ENCODE measurements at places on chromosomes 13 and 19.

- no peak for DNase-seq
Observed at GRCh38 chr13:103328899-103329298, 262.7 kb upstream of the SLC10A2 start.

DNA sequence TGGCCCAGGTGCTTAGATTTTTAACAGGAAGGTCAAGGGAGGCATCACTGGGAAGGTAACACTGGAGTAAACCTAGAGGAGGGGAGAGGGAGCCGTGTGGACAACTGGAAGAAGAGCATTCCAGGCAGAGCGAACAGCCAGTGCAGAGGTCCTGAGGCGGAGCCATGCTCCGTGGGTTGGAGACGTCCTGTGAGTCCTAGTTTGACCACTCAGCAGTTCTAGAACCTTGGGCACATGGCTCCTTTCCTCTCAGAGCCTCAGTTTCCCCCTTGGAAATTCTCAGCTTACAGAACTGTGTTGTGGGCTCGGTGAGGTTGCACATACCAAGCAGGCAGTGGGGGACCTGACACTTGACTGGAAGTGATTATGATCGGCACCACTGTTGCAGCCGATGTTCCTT is 130.9 kb downstream of the DPF1 start:
- DNase-seq: no peak

DNA sequence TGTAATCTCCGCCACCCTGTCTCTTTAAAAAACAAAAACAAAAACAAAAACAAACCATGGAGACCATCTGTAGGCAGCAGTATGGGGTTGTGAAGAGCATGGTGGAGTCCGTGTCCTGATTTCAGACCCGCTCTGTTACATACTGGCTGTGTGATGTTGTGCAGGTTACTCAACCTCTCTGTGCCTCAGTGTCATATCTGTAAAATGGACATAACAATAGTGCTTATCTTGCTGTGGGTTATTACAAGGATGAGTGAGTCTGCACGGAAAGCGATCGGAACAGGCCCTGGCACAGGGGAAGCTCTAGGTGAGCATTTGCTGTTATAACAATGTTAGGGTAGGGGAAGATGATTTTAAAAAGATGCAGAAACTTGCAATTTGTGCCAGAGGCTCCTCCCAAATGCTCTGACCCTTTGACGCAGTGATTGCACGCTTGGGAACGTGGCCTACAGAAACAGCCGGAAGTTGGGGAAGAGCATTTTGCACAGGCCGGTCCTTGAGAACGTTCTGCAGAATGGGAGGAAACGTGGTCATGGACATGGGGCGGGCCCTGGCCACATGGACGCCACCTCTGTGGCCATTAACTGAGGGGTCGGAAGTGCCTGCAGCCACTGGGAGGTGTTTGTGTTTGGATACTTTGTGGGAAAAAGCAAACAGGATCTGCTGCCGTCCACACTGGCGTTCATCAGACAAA is 15.7 kb upstream of the SELENOW start:
- DNase-seq: no peak

DNA sequence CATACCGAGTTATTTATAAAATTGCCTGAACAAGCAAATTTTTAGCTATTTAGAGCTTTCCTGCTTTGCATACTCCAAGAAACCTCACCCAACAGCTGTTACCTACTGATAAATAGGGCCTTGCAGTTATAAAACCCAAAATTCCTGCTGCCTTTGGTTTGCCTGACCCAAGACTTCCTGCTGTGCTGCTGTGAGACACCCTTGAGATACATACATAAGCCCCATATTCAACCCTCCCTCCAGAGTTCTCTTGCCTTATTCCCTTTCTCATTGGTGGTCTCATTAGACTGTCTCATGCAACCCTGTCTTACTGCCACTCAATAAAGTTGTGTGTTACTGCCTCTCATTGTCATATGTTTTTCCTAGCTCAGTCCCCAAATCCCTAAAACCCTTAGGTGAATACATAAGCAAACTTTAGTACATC is 677.6 kb downstream of the UQCRFS1 start:
- DNase-seq: no peak

GRCh38 chr13:94758436-94758960 is 46.2 kb upstream of the SOX21 start:
- no peak for DNase-seq

DNA sequence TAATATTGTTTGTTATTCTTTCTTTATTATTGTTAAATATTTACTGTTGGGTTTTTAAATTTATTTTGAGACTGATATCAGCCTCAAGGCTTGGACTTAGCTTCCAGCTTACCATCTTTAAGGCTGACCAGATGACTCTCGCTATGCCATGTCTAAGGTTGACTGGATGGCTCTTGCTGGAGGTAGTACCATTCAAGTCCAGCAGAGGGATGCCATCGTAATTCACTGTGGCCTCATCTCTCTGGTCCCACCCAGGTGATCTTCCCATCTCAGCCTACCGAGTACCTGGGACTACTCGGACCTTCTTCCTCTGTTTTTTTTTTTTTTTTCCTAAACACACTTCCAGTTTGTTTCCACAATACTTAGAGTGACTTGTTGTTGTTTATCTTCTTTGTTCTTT is 41.7 kb upstream of the ZNF91 start:
- peak; percentile 9 for DNase-seq

GRCh38 chr13:97332742-97333141 is 101.2 kb upstream of the RAP2A start:
- no peak for DNase-seq

DNA sequence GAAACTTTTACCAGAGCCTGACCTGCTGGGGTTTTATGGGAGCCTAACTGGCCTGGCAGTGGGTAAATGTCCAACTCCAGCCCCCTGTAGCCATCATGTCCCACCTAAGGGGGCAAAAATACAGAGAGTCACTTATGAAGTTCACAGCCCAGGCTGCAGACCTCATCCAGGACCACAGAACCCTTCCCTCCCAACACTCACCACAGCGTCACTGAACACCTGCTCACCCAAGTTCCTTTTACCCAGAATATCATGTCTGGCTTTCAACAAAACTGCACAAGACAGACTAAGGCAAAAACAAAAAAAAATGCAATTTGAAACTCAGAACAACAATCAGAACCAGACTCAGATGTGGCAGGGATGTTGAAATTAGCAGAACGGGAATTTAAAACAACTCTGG is 6.4 kb downstream of the CEACAM3 start:
- DNase-seq: no peak

- DNase-seq: peak; percentile 76
Observed at GRCh38 chr13:26062853-26063444, 11.1 kb upstream of the SHISA2 start.

GRCh38 chr19:498977-499623 is 2.8 kb downstream of the MADCAM1 start:
- no peak for DNase-seq

DNA sequence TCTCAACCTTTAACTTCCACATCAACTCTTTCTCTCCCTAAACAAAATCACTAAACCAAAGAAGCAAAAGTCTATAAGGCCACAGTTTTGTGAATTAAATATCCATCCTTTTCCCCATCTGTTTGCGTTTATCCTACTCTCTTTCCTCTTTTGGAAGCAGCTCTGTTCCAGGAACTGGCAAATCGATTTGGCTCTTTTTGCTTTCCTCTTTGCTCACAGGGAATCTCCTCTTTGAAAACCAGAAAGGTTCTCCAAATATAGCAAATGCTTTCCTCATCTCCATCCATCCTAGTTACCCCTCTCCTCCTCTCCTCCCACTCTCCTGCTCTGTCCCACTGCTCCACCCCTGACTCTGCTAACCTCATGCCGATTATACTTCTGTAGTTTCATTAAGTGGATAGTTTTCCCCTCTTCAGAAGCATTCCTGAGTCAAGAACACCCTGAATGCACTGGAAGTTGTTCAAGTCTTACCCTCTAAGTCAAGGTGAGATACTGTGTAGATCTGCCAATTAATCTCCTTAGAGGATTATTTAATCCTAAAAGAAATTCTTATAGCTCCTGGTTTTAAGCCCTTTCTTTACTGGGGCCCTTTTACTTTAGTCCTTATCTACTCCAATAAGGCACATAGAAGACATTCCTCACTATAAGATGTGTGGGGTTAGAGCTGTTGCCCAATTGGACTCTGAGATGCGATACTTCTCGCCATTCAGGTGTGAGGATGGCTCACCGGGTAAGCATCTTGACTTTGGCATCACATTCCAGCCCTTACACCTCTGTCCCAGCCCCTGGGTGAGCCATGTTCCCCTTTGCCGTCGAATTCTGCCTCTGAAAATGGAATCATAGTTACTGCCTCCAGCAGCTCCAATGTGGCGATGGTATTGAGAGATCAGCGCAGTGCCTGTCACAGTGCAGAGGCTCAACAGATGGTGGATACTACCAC is 67.6 kb downstream of the COL4A2 start:
- no peak for DNase-seq

DNA sequence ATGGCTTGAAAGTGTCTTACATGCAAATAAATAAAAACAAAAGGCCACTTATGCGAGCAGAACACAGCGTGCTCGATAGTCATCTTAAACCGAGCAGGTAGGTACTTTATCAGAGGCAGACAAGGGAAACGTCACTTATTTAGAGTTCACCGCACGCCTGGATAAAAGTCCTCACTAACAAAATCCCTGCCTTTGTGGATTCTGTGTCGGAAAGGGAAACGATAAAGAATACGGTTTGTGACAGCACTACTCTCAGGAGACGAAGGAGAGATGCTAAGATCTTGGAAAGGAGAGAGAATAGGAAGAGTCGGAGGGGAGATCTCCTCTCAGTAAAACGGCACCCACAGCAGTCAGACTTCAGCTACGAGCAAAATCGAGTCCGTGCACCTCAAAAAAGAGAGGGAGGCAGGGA is 581 bp downstream of the RCBTB1 start:
- peak; percentile 12 for DNase-seq

DNA sequence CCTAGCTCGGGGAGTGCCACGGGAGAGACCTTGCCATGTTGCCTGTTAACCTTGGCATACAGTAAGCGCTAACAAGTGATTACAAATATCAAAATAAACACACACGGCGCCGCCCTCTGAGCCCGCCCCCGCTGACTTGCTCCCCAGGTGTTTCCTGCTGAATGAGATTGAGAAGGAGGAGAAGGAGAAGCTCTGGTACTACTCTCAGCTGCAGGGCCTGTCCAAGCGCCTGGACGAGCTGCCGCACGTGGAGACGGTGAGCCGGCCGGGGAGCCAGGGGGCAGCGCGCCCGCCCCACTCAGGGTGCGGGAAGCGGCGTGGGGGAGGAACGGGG is 5.0 kb downstream of the APC2 start:
- DNase-seq: peak; percentile 49

DNA sequence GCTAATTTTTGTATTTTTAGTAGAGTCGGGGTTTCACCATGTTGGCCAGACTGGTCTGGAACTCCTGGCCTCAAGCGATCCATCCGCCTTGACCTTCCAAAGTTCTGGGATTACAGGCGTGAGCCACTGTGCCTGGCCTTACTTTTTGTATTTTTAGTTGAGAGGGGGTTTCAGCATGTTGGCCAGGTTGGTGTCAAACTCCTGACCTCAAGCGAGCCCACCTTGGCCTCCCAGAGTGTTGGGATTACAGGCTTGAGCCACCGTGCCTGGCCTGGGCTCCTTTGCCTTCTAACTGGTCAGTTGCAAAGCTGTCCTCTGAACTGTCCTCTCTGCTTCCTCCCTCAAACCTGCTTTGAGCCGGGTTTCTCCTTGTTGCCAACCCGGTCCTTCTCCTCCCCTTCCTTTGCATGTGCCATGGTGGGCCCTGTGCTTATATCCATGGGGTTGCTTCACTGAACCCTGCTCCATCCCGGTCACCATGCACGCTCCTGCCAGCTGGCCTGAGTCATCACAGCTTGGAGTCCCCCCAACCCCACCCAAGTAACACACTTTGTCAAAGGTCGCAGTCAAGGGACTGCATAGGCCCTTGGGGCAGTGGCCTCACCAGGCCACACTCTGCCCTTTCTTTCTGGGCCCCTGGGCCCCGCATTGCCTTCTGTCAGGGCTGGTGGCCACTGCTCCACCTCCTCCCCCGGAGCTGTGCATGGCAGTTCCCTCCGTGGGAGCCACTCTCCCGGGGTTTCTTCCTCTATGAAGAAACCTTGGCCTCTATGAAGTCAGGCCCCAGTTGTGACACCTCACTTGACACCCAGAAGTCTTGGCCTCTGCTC is 21.2 kb downstream of the WTIP start:
- DNase-seq: no peak

DNA sequence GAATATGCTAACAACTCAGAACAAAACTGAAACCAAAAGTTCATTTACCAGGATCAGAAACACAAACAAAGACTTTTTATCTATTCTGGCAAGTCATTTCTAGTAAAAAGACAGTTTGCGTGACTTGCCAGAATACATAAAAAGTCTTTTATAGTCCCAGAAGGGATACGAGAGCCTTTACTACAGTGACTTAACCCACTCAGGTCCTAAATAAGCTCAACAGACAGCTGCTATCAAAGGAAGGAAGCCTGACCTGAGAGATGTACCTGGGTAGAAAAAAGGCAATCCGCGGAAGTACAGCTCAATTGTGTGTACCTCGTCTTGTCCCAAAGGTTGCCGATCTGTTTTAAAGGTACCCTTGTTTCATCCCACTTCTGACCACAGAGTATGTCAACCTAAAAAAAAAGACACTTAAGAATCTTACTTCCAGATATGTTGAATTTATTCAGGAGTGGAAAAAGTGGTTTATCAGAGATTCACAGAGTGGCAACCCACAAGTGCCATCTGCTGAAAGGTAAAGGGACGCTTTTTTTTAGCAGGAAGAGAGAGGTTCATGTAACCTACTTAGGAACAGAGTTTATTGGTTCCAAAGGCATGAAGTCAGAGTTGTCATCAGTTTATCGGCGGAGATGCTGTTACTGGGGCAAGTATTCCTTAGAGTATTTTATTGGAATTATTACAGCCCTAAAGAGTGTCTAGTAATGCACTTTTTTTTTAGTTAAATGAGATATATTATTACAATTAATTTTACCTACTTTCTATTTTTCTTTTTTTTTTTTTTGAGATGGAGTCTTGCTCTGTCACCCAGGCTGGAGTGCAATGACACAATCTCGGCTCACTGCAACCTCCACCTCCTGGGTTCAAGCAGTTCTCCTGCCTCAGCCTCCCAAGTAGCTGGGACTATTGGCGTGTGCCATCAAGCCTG is 69.7 kb upstream of the C1QTNF9B start:
- peak; percentile 37 for DNase-seq

Data from PC-3 (cell line).